Left lobe of liver (tissue), 2 donors: ENCODE measurements at places on chromosomes 7 and 10. TPM values are rescaled to one million over a fixed set of nuclear protein-coding genes. Genes with fewer than 3 reads are reported as not detected.
A peak's percentile ranks its signal among the peaks of the same experiment; 100 is the strongest.

Gene RAB19
- not detected for total RNA-seq

Gene HERC4
- 21.5 TPM for total RNA-seq

Gene WNT8B
- not detected for total RNA-seq

Gene CTTNBP2
- total RNA-seq: 1.9 TPM

Gene GTF2IRD1
- 10.3 TPM for total RNA-seq

Gene PARP12
- 17.8 TPM for total RNA-seq

Gene TMEM139
- 22.0 TPM for total RNA-seq

Gene TMEM270
- not detected for total RNA-seq

DNA sequence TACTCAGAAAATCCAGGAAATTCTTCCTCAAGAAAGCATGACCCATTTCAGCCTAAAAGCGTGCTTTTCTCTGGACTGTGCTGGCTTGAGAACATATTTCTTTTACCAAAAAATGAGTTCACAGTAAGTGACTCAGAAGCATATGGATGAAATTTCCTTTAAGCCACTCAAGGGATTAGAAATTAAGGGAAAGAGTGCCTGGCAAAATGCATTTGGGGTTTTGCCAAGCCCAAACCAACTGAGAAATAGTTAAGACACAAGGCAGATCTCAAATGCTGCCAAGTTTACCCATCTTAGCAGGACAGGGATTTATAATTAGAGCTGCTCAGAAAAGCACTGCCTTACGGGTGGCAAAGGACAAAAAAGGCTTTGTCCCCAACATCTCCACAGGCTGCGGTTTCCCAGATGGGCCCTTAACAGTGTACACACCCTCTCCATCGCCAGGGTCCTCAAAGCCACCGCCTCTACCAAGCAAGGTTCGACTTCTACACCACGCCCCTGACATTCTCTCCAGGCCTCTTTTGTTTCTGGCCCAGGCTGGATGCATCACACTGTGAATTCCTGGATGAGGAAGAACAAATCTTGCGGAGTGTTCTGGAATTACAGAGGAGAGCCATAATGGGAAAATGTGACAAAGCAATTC lies 30.1 kb upstream of the CDHR3 start:
- DNase-seq: no peak

DNA sequence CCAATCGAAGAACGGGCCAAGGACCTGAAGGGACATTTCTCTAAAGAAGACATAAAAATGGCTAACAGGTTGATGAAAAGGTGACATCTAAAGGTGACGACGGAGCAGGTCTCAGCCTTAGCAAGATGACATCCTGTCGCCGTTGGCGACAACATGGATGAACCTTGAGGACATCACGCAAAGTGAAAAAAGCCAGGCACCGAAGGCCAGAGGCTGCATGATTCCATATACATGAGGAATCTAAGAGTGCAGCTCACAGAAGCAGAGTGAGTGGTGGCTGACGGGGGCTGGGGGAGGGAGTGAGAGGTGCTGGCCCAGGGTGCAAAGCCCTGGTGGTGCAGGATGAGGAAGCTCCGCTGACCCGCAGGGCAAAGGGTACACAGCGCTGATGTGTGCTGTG lies 34.1 kb upstream of the NKX6-2 start:
- no peak for DNase-seq

GRCh38 chr10:50909334-50910014 lies 24.0 kb upstream of the A1CF start:
- no peak for DNase-seq

- no peak for DNase-seq
Measured at GRCh38 chr7:2757904-2758672, 70.1 kb downstream of the AMZ1 start.

DNA sequence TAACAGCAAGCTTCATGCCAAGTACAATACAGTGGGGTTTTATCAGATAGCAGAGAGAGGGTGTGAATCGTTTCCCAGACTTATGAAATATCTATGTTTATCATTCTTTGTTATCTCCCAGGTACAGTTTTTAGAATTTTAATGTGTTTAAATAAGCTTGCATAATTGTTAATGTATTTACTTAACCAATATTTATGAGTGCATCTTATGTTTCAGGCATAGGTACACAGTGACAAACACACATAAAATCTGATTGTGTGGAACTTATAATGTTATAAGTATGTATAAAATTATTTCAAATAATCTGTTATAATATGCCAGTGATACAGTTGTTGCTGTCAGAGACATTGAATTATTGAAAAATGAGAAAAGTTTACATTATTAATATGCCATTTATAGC lies 1011.4 kb upstream of the C7orf33 start:
- DNase-seq: no peak

DNA sequence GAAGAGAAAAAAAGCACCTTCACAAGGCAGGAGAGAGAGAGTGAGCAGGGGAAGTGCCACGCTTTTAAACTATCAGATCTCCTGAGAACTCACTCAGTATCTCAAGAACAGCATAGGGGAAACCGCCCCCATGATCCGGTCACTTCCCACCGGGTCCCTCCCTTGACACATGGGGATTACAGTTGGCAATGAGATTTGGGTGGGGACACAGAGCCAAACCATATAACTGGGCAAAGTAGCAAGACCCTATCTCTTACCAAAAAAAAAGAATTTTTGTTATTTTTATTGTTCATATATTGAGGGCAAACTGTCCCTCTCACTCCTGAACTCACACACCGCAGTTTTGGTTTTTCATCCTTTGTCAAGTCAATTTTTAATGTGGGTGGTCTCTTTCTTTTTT lies 18.2 kb upstream of the ZRANB1 start:
- DNase-seq: no peak

GRCh38 chr10:21080261-21080660 lies 183.2 kb upstream of the NEBL start:
- no peak for DNase-seq

DNA sequence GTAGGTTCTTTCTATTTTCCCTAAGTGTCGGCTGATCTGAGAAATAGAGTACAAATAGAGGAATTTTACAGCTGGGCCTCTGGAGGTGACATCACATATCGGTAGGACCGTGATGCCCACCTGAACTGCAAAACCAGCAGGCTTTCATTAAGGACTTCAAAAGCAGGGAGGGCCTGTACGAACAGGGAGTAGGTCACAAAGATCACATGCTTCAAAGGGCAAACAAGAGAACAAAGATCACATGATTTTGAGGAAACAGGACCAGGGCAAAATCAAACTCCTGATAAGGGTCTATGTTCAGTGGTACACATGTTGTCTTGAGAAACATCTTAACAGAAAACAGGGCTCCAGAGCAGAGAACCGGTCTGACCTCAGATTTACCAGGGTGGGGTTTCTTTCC lies 88.9 kb downstream of the CNNM2 start:
- DNase-seq: no peak

GRCh38 chr7:1260244-1260635 lies 27.6 kb downstream of the UNCX start:
- no peak for DNase-seq

GRCh38 chr7:152699079-152699478 lies 23.1 kb upstream of the XRCC2 start:
- DNase-seq: no peak

GRCh38 chr10:97320480-97321031 lies 1.5 kb downstream of the FRAT1 start:
- DNase-seq: peak; percentile 62

DNA sequence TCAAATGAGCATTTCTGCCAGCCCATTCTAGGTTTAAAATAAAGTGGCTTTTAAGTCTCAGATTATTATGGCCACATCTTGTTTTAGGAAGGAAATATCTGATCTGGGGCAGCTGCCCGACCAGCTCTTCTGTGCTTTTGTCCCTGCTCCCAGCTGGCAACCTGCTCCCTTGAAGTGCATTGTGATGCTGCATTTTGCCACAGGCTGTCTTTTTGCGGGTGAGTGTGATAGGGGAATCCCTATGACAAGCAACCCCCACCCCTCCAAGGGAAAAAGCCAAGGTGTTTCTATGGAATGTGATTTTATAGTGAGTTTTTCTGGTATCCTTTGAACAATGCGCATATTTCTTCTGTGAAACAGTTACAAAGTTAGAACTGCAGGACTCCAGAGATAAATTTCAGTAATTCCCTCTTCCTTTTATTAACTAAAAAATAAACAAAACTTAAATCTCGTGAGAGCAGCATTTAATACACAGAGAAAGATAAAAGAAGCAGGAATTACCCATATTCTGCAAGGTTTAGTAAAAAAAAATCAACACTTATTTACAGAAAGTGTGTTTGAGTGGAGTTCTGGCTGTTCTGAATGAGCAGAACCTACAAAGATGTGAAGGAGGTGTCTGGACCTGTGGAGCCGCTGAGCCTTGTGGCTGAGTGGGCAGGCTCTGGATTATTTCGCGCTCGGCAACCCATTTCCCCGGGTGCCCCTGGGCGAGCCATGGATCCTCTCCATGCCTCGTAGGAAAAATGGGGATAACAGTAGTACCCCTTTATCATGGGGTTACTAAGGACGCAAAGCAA lies 10.1 kb upstream of the HPS1 start:
- DNase-seq: no peak

DNA sequence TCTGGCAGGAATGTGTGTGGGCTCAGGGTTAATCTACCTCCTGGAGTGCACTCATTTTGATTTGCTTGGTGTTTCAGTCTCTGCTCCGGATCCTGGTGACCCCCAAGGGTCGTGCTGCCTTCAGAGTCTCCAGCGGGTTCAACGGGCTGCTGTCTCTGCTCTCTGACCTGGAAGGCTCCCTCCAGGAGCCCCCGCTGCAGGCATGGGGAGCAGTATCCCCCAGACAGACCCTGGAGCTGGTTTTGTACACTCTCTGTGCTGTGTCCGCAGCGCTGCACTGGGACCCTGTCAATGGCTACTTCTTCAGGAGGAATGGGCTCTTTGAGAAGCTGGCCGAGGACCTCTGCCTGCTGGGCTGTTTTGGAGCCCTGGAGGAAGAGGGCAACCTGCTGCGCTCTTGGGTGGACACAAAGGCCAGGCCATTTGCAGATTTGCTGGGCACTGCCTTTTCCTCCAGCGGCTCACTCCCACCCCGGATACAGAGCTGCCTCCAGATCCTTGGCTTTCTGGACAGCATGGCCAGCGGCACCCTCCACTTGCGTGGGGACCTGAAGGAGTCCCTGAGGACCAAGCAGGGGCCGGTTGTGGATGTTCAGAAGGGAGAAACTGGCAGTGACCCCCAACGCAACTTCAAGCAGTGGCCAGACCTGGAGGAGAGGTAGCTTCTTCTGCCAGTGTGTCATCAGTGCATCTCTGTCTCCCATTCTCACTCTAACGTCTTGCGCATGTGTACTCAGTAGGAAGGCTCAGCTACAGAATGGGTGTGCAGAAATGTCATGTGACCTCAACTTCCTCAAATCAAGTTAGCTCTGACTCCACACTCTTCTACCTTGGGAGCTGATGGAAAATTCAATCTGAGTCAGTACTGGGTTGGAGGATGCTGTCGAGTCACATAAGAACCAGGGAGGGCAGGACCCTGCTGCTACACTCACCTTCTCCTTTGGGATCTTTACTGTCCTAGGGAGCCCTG lies 58.5 kb downstream of the WDFY4 start:
- DNase-seq: no peak

DNA sequence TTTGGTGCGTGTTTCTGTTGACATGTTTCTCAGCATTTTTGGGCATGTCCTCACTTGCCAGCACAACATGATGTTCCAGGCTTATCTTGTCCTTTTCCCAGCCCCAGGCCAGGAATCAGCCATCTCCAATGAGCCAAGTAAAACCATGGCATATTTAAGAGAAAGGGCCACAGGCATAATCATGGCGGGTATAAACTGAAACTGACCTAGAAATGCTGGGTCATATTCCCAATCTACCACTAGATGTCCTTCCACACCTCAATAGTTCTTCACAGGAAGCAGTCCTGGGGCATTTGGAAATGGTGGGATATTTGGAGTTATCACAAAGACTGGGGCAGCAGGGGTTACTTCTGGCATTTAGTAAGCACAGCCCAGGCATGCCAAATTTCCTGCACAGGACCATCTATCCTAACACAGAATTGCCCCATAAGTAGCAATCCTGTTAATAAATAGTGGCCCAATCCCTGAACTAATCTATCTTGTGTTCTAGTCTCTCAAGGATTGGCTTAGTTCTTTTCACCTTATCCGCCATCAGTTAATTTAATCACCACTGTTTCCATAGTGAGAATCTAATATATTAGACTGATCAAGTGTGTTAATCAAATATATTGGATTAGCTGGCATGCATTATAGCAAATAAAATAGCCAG lies 101.6 kb downstream of the NPSR1 start:
- no peak for DNase-seq
